HuH-7 (cell line): ENCODE measurements at places on chromosomes 12 and 14.
A peak's percentile ranks its signal among the peaks of the same experiment; 100 is the strongest.

DNA sequence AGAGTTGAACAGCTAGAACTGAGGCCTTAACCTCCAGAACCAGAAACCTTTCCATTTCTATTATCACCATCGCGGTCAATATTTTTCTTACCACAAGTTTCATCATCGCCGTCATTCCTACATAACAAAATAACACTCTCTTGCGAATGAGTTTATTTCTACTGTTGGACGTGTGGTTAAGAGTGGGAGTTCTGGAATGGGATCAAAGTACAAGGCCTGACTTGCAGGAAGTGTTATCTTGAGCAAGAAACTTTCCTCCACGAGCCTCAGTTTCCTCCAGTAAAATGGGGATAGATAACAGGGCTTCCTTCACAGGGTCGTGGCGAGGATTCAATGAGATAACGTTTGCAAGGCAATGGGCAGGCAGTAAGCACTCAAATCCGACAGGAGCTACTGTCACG is 652 bp downstream of the SART3 start:
- DNase-seq, result no peak

GRCh38 chr12:58584880-58585279 is 335.4 kb downstream of the LRIG3 start:
- DNase-seq, result no peak

DNA sequence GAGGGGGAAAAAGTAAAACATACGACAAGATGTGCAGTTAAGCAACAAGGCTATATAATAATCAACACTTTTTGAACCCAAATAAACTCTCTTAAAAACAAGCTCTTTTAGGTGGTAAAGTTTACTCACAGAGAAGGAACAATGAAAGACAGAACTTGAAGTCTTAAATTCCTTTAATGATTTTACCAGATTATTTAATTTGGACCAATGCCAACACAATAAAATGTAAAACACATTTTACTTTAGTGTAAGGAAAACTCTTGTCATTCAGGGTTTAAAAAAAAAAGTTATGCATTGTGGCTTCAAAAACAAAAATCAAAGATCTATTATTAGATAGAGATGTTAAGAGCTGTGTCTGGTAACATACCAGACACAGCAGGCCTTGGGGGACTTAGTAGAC is 13.1 kb downstream of the TSPAN8 start:
- no peak for DNase-seq

DNA sequence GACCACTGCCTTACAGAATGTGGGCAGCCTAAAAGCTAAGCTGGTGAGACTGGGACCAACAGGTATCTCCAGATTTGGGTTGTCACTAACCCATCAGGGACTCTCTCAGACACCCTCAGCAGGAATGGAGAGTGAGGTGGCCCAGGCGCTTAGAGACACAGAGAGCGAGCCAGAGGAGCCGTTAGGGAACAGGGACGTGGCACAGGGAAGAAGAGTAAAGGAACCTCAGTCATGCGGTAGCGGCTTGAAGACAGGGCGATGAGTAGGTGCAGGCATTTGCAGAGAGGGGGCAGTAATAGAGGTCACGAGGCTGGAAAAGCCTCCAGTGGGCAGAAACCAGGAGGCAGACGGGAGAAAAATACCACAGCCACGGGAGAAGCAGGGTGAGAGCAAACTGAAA is 158.0 kb upstream of the CCND2 start:
- DNase-seq, result no peak

- DNase-seq, result peak; percentile 84
Observed at GRCh38 chr12:124273630-124274029, 21.3 kb upstream of the RFLNA start.

DNA sequence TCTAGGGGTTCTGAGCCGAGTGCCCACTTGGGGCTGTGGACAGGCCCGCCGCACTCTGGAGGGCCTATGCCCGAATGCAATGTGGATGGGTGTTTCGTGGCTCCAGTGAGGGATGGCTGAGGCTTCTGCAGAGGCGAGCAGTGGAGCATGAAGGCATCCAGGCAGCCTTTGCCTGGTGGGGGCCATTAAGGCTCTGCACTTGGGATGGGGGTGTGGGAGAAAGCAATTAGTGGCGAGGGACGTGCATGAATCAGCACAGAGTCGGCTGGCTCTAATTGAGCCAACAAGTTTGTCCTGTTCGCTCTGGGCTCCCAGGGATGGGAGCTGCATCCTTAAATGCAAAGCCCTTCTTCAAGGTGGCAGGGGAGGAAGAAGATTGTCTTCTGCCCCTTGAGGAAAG is 346.9 kb upstream of the FKBP4 start:
- no peak for DNase-seq

- peak; percentile 60 for DNase-seq
Observed at GRCh38 chr12:5442251-5443006, 10.5 kb downstream of the NTF3 start.

- no peak for DNase-seq
Observed at GRCh38 chr12:46801293-46801692, 24.5 kb downstream of the SLC38A4 start.

GRCh38 chr12:71061451-71061850 is 96.3 kb downstream of the TSPAN8 start:
- DNase-seq, result no peak

DNA sequence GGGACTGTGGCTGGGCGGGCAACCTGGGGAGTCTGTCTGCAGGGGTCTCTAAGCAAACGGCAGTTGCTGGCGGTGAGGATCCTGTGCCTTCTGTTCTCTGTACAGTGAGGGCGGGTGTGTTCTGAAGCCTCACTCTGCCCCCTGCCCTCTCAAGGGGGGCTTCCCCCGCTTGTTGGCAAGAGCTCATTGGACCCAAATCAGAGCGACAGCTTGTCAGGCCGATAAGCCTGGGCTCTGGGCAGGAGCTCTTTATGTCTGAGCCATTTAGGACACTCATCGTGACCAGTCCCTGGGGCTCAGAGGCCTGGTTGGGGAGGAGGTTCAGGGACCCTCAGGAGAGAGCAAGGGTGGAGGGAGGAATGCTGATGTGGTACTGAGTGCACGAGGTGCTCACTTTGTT is 136.0 kb downstream of the TSPAN9 start:
- DNase-seq, result no peak

GRCh38 chr12:508795-509194 is 49.1 kb downstream of the B4GALNT3 start:
- no peak for DNase-seq

DNA sequence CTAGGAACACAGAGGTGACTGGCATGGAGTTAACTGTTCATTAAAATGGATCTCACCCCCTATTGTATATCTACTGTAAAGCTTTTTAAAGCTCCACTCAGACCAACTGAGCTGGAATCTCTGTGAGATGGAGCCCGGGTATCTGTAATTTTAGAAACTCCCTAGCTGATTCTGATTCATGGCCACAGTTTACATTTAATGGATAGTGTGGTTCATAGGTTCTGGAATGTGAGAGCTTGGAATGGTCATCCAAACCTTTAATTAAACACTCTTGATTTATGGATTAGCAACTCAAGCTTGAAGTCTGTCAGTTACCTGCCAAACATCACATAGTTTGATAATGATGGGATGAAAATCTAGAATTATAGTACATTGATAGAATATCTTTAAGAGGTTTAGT is 183.8 kb downstream of the SLC25A21 start:
- no peak for DNase-seq

GRCh38 chr14:64817631-64818030 is 62.1 kb downstream of the SPTB start:
- no peak for DNase-seq

- no peak for DNase-seq
Observed at GRCh38 chr12:47023953-47024352, 55.5 kb upstream of the PCED1B start.

DNA sequence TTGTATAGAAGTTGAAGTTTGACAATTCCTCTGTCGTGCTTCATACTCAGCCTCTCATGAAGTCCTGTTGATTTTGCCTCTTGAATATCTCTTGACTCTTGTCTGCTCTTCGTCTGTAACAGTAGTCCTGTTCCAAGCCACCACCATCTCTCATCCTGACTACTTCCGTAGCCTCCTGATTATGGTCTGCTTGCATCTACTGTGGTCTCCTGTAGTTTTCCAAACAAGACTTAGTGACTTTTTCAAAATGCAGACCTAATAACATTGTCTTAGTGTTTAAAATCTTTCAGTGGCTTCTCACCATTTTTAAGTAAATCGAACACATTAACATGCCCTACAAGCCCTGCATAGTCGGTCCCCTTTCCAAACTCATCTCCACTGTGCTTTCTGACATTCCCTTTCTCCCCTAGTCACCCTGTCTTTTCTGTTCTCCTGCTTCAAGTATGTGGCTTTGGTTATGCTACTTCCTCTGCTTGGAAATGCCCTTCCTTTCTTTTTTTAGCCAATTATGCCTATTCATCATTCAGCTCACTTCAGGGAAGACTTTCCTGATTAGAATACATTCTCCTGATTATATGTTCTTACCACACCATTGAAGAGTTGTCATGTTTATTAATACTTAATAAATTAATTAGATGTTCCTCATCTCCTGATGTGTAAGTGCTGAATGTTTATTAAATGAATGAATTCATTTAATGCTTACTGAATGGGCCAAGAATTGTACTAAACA is 2.0 kb downstream of the SCYL2 start:
- DNase-seq, result no peak

DNA sequence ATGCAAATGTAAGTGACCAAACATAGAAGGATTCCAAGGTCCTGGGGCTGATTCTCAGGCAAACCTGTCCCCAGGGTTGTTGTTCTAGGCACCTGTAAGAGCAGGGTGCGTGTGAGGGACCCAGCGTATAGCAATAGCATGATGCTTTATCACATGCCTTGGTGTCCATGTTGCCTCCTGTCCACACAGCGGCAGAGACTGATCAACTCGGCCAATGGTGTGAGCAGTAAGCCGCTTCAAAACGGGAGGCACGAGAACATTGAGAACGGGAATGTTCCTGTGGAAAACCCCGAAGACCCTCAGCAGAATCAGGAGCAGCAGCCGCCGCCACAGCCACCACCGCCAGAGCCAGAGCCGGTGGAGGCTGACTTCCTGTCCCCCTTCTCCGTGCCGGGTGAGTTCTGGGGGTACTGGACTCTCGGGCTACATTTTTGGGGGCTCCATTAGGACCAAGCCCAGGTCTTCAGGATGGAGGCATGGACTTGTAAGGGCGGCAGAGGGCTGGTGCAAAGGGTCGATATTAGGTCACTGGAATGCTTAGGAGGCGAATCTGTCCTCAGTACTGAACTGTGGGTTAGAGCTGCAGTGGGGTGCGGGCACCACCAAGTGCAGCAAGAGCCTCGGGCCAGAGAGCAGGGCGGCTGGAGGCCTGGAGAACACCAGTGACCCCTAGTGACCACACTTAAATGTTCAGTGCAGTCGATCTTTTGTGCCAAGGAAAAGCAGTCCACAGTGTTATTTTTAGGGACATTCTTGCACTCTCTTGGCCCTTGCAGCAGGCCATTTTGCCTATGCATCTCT is 57.2 kb upstream of the RIN3 start:
- peak; percentile 56 for DNase-seq

DNA sequence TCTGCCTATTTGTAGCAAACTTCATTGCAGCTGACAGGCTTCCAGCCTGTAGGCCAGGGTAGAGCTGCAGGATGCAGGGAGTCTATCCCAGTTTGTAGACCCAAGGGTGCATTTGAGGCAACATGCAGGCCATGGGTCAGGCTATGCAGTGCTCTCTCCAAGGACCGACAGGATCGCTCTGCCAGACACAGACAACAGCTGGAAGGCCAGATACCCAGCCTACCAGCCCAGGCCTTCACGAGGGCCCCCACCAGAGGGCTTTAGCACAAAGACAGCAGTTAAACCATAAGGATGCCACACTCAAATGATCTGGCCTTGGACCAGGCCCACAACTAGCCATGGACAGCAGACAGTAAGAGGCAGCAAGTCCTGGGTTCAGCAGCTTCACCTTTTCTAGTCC is 10.3 kb downstream of the KCTD10 start:
- no peak for DNase-seq

DNA sequence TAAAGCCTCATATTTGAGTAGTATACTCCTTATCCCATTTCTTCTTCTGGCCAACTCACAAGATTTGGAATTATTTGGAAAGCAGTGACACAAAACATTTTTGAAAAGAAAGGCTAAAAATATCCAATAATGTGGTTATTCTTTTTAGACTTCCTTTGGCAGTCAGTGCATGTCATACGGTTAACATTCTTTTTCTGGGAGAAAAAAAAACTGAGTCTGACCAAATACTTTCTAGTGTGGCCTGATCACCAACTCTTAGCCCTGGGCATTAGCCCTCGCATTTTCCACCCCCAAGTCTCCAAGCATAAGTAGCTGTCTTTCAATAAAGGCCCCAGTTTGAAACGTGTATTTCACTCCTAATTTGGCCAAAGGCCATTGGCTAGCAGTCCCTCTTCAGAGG is 5.9 kb downstream of the RASSF3 start:
- no peak for DNase-seq

DNA sequence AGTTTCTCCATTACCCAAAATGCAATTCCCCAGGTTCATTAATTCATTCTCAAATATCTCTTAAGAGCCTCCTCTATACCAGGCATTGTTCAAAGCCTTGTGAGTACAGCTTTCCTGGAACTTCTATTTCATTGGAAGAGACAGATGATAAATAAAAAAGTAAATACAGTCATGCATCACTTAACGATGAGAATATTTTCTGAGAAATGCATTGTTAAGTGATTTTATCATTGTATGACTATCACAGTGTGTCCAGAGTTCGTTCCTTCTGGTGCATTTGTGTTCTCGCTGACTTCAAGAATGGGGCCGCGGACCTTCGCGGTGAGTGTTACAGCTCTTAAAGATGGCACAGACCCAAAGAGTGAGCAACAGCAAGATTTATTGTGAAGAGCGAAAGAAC is 66.0 kb downstream of the ANO4 start:
- no peak for DNase-seq

GRCh38 chr12:10582704-10583103 is 30.7 kb downstream of the MAGOHB start:
- no peak for DNase-seq

- no peak for DNase-seq
Observed at GRCh38 chr12:57611827-57612710, 834 bp downstream of the ARHGEF25 start.

DNA sequence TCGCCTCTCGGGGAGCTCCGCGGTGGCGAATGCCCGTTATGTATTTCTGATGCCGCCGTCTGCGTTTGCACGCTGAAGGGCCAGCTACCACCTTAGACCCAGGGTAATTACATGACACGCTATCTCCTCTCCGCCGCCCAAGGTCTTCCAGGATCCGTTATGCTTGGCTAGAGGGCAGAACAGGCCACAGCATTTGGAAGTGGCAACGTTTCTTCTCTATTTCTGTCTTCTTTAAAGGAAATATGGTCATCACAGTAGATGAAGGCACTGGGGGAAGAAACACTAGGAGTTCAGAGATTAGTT is 861 bp upstream of the MDGA2 start:
- DNase-seq, result no peak

- no peak for DNase-seq
Observed at GRCh38 chr12:29563636-29564035, 66.2 kb upstream of the OVCH1 start.

GRCh38 chr14:91265404-91265803 is 20.9 kb upstream of the GPR68 start:
- DNase-seq, result no peak

DNA sequence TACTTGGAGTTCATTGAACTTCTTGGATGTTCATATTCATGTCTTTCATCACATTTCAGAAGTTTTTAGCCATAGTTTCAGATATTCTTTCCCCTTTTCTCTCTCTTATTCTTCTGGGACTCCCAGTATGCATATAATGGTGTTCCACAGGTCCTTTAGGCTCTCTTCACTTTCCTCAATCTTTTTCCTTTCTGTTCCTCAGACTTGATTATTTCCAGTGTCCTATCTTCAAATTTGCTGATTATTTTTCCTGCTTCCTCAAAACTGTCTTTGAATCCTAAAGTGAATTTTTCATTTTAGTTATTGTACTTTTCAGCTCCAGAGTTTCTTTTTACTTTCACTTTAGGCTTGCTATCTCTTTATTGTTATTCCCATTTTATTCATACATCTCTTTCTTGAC is 8.8 kb upstream of the ZFP36L1 start:
- DNase-seq, result no peak

- no peak for DNase-seq
Observed at GRCh38 chr12:54282949-54283593, 2.5 kb downstream of the HNRNPA1 start.
